NCI-H1417 treated with DMSO at 0.1 percent for 48 hours (cell line): ENCODE measurements at places on chromosomes 6 and 20.

- DNase-seq = no peak
Observed at GRCh38 chr6:20364327-20364726, 37.4 kb upstream of the E2F3 start.

DNA sequence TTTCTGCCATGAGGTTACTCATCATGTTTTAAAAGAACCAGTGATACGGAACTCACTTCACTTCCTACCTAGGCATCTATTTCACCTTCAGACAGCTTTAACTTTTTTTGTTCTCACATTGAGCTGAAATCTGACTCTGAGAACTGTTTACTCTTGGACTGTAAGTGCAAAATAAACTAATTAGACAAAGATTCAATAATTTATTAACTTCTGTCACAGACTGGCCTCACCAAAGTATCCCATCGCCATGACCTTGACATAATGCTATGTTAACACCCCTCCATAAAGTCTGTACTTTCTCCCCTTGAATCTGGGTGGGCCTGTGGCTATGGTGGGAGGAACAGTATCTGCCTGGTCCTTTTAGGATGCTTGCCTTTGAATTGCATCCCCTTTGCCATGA, 448.1 kb downstream of the CBLN4 start:
- DNase-seq = no peak

DNA sequence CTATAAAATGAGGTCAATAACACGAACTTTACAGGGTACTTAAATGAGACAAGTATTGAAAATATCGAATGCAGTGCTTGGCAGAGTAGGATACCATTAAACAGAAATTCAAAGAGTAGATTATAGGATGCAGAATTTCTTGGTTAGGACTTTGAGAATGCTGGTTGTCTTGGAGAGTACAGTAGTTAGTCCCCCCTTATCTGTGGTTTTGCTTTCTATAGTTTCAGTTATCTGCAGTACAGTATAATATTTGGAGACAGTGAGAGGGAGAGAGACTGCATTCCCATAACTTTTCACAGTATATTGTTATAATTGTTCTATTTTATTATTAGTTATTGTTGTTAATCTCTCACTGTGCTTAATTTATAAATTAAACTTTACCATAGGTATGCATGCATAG, 290.5 kb downstream of the BTBD9 start:
- no peak for DNase-seq

DNA sequence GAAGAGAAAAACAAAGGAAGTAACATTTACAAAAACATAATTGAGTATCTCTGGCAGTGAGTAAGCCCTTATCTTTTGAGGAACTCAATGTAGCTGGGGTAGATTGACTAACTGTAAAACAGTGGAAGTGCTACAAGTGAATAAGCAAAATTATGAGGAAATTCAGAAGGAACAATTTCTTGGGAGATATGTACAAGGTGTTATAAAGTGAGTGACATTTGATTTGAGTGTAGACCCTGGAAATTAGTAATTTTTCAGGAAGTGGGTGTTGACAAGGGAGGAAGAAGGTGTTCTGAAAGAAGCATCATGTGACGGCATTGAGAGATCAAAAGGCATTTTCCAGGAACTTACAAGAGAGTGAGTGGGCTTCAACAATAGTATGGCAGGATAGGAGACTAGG, 22.2 kb downstream of the XRN2 start:
- no peak for DNase-seq

DNA sequence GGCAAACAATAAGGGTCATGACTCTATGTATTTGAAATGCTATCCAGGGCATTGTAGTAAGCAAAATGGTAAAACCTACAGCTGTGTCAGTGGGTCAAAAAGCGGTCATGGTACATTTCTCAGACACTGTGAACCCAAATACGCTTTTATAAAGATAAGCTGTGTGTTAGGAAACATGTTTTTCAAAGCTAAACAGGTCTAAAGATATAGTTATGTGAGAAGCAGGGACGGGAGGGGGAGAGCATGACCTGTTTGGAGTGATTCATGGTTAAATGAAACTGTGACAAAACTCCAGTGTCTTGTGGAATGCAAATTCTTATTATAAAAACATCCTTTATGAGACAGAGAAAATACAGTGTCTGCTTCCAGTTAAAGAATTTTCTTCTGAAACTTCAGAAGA, 205.4 kb upstream of the BMP2 start:
- no peak for DNase-seq

GRCh38 chr6:44730771-44731391, 343.4 kb downstream of the CDC5L start:
- no peak for DNase-seq

GRCh38 chr6:131169613-131170012, 34.3 kb downstream of the AKAP7 start:
- no peak for DNase-seq

DNA sequence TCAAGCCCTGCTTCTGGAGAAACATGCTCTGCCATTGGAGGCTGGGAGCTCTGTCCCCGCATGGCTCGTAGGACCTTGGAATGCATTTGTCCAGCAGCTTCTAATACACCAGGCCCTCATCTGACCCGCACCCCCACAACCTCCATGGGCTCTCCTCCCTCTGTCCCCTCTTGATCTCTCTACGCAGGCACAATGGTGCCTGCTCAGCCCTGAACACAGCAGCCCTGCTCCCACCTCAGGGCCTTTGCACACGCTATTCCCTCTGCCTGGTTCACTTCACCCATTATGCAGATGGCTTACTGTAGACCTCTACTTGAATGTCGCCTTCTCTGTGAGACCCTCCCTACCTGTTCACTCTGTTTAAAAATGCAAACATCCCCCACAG, 27.0 kb upstream of the PTGIS start:
- no peak for DNase-seq

DNA sequence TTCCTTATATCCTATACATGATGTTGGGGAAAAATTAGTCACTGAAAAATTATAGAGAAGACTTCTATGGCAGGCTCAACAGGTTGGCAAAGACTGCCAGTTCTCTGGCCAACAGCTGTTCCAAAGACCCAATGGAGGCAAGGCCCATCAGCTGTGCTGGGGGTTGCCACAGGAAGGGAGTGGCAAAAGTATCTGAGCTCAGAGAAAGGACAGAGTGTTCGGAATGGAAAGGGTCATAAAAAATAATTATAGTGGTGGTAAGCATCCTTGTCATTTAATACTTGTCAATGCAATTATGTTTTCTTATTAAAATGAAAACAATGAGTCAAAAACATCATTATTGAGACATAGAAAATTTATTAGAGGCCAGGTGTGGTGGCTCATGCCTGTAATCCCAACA, 36.1 kb downstream of the FASTKD5 start:
- DNase-seq = peak; percentile 56

DNA sequence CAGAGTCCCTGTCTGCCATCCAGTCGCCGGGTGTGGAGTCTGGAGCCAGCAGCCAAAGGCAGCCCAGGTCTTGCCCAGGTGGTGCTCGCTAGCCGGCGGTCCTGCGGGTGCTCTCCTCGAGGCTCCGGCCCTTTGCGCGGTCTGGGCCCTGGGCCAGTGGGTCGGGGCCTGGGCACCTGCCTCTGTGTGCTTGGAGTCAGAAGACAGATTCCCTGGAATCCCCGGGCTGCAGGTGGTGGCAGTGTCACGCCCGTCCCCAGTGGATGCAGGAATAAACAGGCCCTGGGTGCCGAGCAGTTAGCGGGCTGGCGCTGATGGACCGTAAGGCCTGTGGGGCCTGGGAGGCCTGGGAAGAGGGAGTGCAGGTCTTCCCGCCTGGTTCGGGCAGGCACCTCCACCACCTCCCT, 5.3 kb downstream of the SS18L1 start:
- DNase-seq = no peak

DNA sequence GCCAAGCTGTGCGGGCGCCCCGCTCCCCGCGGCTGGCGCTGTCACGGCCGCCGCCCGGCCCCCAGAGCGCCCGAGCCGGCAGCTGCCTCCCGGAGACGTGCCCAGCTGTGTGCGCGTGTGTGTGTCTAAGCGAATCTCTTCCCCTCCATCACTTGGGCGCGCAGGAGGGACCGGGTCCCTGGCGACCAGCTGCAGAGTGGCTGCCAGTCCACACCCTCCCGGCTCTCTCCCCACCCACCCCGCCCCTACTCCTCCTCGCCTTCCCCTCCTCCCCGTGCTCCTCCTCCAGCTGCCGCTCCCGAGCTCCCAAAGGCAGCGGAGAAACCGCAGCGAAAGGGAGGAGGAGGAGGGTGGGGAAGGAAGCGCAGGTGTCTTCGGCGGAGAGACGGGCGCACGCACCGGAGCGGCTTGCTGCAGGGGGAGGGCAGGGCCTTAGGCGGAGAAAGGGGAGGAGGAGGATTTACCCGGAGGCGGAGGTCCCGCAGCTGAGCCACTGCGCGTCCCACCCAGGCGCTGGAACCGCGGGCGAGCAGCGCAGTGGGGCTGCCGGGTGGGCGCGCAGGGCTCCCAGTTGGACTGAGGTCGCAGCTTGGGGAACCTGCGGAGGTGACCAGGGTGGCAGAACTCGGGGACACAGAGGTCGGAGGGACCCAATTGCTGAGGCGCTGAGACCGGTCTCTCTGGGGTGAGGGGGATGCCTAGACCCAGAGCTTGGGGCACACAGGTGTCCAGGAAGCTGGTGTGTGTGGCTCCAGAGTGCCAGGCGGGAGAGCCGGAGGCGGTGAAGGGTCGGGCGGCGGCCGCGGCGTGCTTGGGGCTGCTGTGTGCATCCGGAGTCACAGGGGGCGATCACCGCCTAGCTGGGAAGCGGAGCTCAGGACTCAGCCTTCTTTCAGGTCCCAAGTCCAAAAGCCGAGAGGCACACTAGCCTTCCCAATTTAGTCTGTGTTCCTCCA, at the start of gene HS3ST5:
Gene HS3ST5, minus strand, starts transcription at position 198 of the 956 bp plus-strand sequence. CDS start 280,178 bp downstream, outside the sequence.
- no peak for DNase-seq

DNA sequence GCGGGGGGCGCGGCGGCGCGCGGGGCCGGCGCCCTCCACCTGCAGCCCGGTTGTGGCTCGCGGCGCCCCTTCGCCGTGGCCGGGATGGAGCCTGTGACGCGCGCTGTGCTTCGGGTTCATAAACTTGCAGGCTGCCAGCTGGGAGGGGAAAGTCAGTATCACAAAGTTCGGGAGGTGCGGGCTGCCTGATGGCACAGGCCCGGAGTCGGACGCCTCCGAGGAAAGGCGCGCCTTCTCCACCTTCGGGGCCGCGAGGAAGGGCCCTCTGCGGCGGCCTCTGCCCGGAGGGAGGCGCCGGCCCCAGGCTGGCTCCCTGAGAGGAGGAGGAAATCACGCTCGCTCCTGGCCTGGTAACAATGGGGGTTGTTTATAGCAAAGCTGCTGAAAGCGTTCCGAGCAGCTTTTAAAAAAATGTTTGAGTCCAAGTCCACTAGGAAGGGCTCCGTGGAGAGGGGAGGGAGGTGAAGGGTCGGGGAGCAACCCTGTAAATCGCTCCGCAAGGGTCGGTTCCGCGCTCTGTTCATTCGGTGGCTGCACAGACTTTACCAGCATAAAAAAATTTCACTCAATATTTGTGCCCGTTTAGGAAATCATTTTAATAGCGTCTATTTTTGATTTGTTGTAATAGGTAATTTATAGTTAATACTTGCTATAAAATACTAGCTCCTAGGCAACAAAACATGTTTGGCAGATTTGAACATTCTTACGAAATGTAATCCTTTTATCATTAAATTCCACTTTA, 1.0 kb downstream of the AFDN start:
- DNase-seq = no peak

GRCh38 chr6:156976216-156977127, 199.3 kb downstream of the ARID1B start:
- no peak for DNase-seq

DNA sequence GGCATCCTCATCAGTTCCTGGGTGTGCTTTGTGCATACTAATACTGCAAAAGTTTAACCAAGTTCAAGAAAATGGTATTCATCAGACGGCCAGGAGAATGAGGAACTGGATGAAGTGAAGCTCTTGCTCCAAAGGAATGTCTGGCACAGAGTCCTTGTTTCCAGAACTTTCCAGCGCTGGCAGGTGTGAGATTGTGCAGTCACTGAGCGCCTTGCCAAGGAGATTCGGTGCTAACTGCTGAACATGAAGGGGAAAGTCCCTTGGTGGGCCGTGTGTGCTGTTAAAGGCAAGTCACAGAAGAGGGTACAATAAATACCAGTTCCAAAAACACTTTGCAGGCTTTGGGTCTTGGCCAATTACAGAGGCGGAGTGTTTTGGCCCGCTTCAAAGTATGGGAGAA, 262.3 kb upstream of the SOX4 start:
- DNase-seq = no peak
